Uterus (tissue), 4 donors: ENCODE measurements at places on chromosomes 4 and X. TPM values are rescaled to one million over a fixed set of nuclear protein-coding genes. Genes with fewer than 3 reads are reported as not detected.
A peak's percentile ranks its signal among the peaks of the same experiment; 100 is the strongest.

GRCh38 chr4:122830426-122831095 is 3.9 kb downstream of the FGF2 start:
- DNase-seq = peak; percentile 43

GRCh38 chrX:9522378-9523155 is 57.7 kb downstream of the TBL1X start:
- DNase-seq = no peak

GRCh38 chr4:157115613-157116335 is 39.8 kb downstream of the GLRB start:
- no peak for DNase-seq

GRCh38 chrX:153688506-153688905 is 780 bp downstream of the SLC6A8 start:
- no peak for DNase-seq

GRCh38 chr4:105462576-105462975 is 11.3 kb downstream of the PPA2 start:
- no peak for DNase-seq

DNA sequence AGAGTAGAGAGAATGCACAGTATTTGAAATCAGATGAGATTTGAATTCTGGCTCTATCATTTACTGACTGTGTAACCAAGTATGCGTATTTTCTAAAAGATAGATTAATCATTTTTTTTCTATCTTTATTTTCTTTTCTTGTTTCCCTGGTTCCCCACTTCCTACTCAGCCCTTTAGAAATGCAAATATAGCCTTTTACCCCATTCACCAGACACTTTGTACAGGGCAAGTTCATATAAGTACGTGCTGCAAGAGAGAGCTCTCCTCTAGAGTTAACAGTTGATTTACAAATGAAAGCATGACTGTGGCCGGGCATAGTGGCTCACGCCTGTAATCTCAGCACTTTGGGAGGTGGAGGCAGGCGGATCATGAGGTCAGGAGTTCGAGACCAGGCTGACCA is 17.8 kb upstream of the TDO2 start:
- no peak for DNase-seq

GRCh38 chr4:23782778-23783437 is 106.9 kb downstream of the PPARGC1A start:
- no peak for DNase-seq

DNA sequence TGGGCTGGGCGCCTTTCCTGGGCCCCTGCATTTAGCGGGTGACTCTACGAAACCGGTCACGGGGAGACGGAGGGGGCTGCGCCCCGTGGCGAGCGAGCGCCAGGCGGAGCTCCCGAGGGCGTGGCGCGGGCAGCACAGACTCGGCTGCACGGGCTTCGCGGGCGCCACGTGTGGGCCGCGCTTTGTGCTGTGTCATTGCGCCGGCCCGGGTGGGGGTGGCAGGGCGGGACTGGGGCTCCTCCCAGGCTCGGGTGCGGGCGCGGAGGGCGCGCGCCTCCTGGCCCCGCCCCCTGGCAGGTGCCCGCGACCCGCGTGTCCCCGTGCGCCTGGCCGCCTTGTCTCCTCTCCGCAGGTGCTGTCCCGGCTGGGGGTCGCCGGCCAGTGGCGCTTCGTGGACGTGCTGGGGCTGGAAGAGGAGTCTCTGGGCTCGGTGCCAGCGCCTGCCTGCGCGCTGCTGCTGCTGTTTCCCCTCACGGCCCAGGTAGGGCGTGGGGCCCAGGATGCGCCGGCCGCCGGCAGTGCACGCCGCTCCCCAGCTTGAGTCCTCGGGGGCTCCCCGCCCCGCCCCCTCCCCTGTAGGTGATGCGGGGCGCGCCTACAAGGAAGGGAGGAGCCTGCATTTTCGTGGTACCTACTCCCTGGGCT is 651 bp downstream of the UCHL1 start:
- DNase-seq = no peak

DNA sequence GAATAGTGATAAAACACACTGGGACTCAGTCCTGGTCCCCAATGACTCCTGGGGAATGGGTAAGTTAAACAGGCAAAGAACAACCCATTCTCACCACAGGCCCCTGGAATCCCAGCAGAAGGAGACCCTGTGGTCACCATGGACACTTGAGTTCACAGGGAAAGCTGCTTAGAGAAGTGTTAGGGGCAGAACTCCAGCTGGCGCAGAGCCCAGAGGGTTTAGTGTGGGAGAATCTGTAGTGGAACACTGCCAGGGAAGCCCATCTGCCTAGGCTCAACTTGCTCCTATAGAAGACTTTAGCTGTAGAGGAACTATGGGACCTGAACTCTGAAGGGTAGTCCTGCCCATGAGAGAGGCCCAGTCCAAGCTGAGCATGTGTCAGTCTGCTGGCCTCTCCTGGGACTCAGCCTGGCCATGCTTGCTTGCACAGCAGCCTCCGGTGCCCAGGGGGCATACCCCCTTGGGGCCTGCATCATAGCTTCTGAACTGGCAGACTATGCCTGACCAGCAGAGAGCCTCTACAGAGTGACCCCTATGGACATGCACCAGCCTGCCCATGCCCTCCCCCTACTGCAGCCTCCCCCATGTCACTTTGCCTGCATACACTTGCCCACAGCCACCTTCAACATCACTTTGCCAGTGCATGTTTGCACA is 343.5 kb downstream of the IDS start:
- DNase-seq = no peak

- no peak for DNase-seq
These were observed 80.2 kb downstream of the FGF16 start for GRCh38 chrX:77527233-77528001.

DNA sequence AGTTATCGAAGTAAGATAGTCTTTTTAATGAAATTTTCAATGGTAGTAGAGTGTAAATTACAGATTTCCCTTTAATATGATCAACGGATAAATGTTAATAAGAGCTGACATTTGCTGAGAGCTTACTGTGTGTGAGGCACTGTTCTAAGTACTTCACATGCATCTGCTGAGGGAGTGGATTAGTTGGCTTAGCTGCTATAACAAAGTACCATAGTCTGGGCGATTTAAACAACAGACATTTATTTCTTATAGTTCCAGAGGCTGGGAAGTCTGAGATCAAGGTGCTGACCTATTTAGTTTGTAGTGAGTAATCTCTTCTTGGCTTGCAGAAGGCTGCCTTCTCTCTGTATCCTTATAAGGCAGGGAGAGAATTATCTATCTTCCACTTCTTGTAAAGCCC is 174.3 kb downstream of the CEP135 start:
- no peak for DNase-seq

DNA sequence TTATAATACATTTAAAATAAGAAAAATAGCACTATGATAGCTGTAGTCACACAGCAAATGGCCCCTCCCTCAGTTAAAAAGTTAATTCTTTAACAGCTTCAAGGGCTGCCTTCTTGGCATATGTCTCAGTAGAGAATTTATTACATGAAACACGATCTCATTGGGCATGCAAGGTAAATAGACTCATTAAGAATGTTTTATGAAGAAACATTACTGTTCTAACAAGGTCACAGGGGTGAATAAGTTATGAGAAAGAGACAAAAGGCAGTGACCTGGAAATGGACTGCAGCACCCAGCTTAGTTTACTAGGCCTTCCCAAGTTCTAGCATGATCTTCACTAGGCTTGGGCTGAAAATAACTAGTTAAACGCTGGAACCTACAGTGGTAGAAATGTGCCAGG is 277.7 kb downstream of the NR3C2 start:
- no peak for DNase-seq

- DNase-seq = no peak
These were observed 28.8 kb downstream of the FGF2 start for GRCh38 chr4:122855353-122855890.

GRCh38 chr4:128831531-128832242 is 22.2 kb downstream of the JADE1 start:
- no peak for DNase-seq

- no peak for DNase-seq
These were observed 79.7 kb upstream of the GNPDA2 start for GRCh38 chr4:44806071-44806470.

- DNase-seq = no peak
These were observed 694.0 kb downstream of the IL1RAPL1 start for GRCh38 chrX:29281078-29281742.

- no peak for DNase-seq
These were observed 37.0 kb upstream of the CWH43 start for GRCh38 chr4:48949086-48949485.

- DNase-seq = no peak
These were observed 27.8 kb downstream of the DIPK2B start for GRCh38 chrX:45172890-45173289.

DNA sequence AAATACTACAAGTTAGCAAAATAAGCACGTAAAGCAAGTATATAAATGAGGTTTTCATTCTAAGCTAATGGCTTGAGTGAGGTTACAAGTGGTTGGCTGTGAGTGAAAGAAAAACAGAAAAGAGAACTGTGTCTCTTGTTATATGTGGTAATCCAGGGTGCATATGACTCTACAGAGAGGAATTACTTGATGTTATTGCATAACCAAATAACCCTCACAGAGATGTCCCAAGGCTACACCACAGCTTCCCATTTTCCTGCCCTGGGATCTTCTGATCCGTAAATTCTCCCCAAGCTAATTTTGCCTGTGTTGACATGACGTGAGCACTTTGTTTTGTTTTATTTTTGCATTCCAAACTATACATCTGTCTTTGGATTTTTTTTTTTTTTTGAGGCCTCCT is 470.0 kb upstream of the INTU start:
- no peak for DNase-seq

DNA sequence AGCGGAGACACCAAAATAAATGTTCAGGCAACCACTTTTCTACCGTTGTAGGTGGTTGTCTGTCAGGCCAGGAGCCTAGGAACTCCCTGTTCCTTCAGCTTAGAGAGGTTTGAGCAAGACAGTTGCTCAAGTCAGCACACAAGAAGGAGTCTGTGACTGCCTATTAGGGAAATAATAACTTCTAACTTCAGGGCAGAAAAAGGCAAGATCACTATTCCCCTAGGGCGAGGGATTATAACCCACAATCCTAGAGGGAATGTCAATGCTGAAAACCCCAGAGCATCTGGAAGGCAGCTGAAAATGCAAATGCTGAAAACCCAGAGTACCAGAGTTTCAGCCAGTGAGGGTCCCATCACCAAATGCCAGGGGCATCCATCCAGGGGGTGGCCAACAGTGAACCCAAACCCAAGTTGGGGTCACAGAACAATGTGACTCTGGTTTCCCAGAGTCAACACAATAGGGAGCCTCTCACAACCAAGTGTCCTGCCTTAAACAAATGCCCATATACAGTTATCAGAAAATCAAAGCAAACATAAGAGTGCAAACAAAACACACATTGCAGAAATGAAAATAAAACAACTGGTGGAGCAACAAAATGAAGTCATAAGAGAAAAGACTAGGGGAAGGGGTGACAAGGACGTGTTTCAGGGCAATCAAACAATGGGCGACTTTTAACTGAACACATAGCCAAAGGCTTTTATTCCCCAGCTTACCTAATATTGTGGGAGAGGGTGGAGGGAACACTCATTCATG is 27.6 kb downstream of the MORF4L2 start:
- no peak for DNase-seq

DNA sequence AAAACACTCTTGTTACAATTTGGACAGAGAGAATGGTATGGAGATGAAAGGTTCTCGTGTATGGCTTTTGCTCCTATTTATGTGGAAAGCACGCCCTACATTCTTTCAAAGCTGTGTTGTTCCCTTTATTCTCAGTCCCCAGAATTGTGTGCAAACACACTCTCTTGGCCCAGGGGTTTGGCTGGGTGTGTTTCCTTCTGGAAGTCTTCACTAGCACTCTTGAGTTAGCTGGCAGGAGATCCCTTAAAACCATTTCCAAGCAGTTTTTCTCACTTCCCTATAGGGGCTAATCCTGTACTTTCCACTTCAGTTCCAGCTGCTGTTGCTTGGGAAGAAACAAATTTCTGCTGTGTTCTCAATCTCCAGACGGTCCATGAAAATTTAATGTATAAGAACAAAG is 35.1 kb downstream of the FHL1 start:
- DNase-seq = no peak

GRCh38 chrX:140701480-140701879 is 8.1 kb upstream of the LINC00632 start:
- DNase-seq = no peak

TMEM271 gene
- total RNA-seq = not detected

IL21 gene
- total RNA-seq = not detected

CORIN gene
- 4.8 TPM for total RNA-seq

PCDH10 gene
- total RNA-seq = not detected

GPR34 gene
- total RNA-seq = 12.0 TPM

TACR3 gene
- not detected for total RNA-seq

GJB1 gene
- 0.27 TPM for total RNA-seq

PASD1 gene
- not detected for total RNA-seq

CXCL11 gene
- not detected for total RNA-seq

RHOXF2 gene
- not detected for total RNA-seq

CTSO gene
- total RNA-seq = 77.8 TPM

PPEF1 gene
- not detected for total RNA-seq
